ENCODE measurements at places on chromosomes 7 and 10.
A peak's percentile ranks its signal among the peaks of the same experiment; 100 is the strongest.

DNA sequence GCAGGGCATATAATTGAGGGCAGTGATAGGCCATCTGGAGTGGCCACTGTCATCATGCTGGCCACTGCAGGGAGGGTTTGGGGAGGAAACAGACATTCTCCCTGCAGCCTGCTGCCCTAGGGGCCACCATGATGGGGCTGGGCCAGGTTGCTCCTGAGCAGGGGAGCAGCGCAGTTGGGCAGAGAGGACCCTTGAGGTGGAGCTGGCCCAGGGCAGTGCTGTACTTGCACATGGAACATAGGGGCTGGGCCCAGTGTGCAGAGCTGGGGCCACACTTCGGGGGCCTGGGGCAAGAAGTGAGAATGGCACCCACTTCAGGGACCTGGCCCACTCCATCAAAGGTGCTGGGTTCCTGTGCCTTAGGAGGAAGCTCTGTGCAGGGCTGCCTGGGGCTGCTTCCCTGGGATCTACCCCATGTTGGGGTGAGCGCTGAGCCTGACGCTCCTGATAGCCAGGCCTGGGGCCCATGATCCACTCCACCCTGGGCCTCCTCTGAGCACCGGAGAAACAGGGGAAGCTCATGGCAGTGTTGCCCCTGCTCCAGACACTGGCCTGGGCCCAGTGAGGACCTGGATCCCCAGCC lies 21.3 kb upstream of the NUB1 start:
- H3K27me3 ChIP-seq, result no peaks in the 10 kb centered on the region
- no peak overlapping the region for H3K27ac ChIP-seq
- H3K4me3 ChIP-seq, result no peak overlapping the region
- H3K4me1 ChIP-seq, result no peaks in the 10 kb centered on the region
- no peaks in the 10 kb centered on the region for H3K36me3 ChIP-seq
- no peak for DNase-seq

GRCh38 chr10:58608351-58608750 lies 95.7 kb downstream of the BICC1 start:
- no peaks in the 10 kb centered on the region for H3K4me1 ChIP-seq
- H3K4me3 ChIP-seq, result no peak overlapping the region
- no peak overlapping the region for H3K27ac ChIP-seq
- no peaks in the 10 kb centered on the region for H3K27me3 ChIP-seq
- no peaks in the 10 kb centered on the region for H3K36me3 ChIP-seq

GRCh38 chr7:30469303-30469702 lies 9.3 kb downstream of the NOD1 start:
- DNase-seq, result peak; percentile 90
- H3K36me3 ChIP-seq, result no peaks in the 10 kb centered on the region
- H3K27me3 ChIP-seq, result no peaks in the 10 kb centered on the region
- H3K4me1 ChIP-seq, result peaks cover 100% of the 10 kb centered on the region
- H3K4me3 ChIP-seq, result peak overlapping the region; percentile 23

- no peaks in the 10 kb centered on the region for H3K36me3 ChIP-seq
- H3K4me1 ChIP-seq, result no peaks in the 10 kb centered on the region
- no peak overlapping the region for H3K4me3 ChIP-seq
- H3K27me3 ChIP-seq, result peaks cover 37% of the 10 kb centered on the region
Observed at GRCh38 chr10:69976795-69977546, 75.7 kb upstream of the MACROH2A2 start.

- no peak overlapping the region for H3K4me3 ChIP-seq
- no peak for DNase-seq
- H3K36me3 ChIP-seq, result peaks cover 100% of the 10 kb centered on the region
- H3K27me3 ChIP-seq, result no peaks in the 10 kb centered on the region
Observed at GRCh38 chr7:157176771-157177170, 38.0 kb downstream of the UBE3C start.

- H3K27ac ChIP-seq, result no peak overlapping the region
- H3K27me3 ChIP-seq, result no peaks in the 10 kb centered on the region
- no peak overlapping the region for H3K4me3 ChIP-seq
- H3K36me3 ChIP-seq, result no peaks in the 10 kb centered on the region
- no peak for DNase-seq
Observed at GRCh38 chr7:141495057-141495456, 56.2 kb upstream of the AGK start.

DNA sequence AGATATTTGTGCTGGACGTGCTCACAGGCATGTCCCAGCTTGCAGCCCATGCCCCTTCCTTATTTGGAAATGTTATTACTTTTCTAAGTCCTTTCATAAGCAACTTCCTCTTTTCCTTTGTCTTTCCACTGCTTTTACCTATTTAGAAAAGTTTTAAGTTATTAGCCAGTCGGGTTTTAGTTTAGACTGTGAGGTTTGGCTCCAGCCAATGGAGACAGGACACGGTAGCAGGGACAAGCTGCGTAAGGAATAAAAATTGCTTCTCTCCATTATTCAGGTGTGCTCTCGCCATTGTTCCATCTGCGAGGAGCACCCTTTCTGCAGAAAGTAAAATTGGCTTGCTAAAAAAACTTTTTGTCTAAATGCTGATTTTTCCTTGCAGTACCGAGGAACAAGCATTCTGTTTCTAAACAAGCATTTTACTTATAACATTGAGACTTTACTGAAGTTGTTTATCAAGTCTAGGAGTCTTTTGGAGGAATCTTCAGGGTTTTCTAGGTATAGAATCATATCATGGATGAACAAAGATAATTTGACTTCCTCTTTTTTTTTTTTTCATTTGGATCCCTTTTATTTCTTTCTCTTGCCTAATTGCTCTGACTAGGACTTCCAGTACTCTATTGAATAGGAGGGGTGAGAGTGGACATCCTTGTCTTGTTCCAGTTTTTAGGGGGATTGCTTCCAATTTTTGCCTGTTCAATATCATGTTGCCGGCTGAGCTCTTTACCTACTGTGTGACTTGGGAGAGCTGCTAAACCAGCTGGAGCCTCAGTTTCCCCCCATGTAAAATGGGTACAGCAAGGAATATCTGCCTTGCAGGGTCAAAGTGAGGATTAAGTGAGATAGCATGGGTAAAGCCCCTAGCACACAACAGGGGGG lies 63.8 kb downstream of the ALOX5 start:
- H3K4me3 ChIP-seq, result no peak overlapping the region
- DNase-seq, result no peak
- no peaks in the 10 kb centered on the region for H3K36me3 ChIP-seq
- H3K4me1 ChIP-seq, result no peaks in the 10 kb centered on the region

DNA sequence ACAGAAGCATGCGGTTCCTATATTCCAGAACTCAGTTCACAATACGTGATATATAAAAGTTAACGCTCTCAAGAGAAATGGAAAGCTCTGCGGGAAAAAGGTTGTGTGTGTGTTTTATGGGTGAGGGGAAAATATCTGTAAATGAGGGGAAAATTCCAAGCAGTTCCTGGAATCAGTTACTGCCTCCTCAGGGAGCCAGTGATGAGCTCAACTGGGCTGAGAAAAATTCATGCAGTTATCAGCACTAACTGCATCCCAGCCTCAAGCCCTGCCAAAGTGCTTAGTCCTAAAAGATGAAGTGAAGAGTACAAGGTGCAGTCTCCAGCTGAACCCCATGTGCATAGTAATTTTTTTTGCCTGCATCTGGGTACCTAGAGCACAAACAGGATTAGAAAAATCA lies 191.9 kb downstream of the CDK14 start:
- no peak overlapping the region for H3K27ac ChIP-seq
- H3K36me3 ChIP-seq, result no peaks in the 10 kb centered on the region
- no peaks in the 10 kb centered on the region for H3K27me3 ChIP-seq
- DNase-seq, result peak; percentile 32
- no peaks in the 10 kb centered on the region for H3K4me1 ChIP-seq
- H3K4me3 ChIP-seq, result no peak overlapping the region

GRCh38 chr7:16982640-16983350 lies 101.0 kb upstream of the AGR3 start:
- H3K27ac ChIP-seq, result no peak overlapping the region
- no peaks in the 10 kb centered on the region for H3K27me3 ChIP-seq
- no peak overlapping the region for H3K4me3 ChIP-seq

DNA sequence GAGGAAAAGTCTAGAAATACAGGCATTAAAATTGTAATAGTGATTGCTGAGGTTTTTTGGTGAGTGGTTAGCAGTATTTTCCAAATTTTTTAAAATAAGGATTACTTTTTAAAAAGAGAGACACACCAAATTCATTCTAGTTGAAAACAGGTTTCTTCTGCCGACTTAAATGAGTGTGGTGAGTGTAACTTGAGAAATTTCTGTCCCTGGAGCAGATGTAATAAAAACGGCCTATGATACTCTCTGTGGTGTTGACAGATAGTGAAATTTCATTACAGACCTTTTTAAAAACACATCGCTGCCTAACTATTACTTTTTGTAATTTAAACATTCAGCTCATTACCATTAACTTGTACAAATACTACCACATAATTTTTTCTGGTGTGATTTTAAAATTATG lies 90.1 kb downstream of the CYP51A1 start:
- H3K4me1 ChIP-seq, result peaks cover 8% of the 10 kb centered on the region
- no peaks in the 10 kb centered on the region for H3K36me3 ChIP-seq
- H3K27me3 ChIP-seq, result no peaks in the 10 kb centered on the region
- H3K4me3 ChIP-seq, result no peak overlapping the region

- H3K27me3 ChIP-seq, result no peaks in the 10 kb centered on the region
- H3K36me3 ChIP-seq, result no peaks in the 10 kb centered on the region
- DNase-seq, result no peak
- no peak overlapping the region for H3K4me3 ChIP-seq
- no peaks in the 10 kb centered on the region for H3K4me1 ChIP-seq
Observed at GRCh38 chr10:126011995-126012394, 115.6 kb downstream of the FANK1 start.

DNA sequence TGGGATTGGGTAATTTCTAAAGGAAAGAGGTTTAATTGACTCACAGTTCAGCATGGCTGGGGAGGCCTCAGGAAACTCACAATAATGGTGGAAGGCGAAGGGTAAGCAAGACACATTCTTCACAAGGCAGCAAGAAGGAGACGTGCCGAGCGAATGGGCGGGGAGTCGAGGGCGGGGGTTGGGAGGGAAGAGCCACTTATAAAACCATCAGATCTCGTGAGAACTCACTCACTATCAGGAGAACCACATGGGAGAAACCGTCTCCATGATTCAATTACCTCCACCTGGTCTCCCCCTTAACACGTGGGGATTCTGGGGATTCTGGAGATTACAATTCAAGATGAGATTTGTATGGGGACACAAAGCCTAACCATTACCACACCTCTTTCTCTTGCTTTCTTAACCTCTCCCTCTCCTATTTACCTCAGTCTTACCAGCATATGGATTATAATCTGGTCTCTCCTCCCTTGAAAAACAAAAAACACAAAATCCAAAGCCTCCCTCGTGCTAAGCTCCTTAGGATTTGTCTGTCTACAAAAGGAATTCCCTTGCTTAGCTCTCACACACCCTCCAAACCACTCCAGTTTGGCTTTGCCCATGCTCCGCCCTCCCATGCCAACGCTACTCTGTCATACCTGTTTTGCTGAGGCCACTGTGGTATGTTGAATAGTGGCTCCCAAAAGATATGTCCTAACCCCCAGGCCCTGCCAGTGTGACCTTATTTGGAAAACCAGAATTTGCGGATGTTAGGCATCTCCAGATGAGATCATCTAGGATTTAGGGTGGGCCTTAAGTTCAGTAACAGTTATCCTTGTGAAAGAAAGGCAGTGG lies 19.6 kb upstream of the EFCAB10 start:
- no peak overlapping the region for H3K27ac ChIP-seq
- H3K4me3 ChIP-seq, result no peak overlapping the region
- H3K36me3 ChIP-seq, result no peaks in the 10 kb centered on the region
- H3K27me3 ChIP-seq, result peaks cover 6% of the 10 kb centered on the region
- DNase-seq, result no peak
